ENCODE measurements at places on chromosomes 3 and 15.

DNA sequence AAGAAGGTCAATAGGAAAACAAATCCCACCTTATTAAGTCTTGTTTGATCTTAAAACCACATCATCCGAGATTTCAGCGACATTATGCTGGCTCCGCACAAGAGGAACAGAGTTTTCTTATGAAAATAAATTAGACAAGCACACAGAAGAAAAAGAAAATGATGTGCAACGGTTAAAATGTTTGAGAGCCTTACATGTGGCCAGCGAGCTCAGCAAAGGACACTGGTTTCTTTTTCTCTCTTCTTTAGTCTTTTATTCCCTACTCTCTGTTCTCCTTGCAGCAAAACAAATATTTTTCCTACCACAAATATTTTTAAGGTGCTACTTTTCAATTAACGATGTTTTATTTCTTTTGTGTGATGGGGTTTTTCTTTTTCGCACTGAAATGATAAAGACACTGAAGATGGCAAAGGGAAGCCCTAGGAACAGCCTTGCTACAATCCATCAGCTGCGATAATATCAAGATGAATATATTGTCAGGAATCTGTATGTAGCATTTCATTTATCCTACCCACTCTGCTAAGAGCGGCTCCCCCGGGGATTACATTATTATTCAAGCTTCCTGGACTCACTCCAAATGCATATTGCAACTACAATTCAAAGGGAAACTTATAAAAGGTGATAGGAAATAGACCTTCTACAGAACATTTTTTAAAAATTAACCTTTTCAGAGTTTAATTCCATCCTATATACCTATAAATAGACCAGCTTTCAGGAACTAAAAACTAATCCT lies 72.9 kb downstream of the ANXA2 start:
- no peak for DNase-seq

DNA sequence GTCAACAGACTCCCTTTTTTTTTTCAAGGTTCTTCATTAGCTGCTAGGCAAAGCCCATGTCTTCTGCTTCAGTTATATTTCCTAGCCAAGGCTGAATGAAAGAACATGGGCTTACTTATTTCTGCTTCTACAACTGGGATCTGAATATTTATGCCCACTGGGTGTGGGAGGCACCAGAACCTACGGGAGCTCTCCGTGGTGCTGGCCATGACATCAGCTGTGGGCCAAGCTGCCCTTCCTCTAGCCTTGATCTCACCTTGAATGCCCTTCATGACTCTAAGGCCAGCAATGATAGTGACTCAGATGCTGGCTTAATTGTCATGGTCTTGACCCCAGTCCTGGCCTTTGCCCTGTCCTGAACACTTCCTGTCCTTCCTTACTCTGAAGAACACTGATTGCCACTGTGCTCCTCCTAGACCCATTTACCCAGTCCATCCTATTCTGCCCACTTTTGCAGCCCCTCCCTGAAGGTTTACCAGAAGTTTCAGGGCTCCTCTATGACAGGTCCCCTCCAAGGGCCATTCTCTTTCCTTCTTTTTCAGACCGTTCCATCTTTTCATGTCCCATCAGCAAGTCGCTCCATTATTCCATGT lies 32.8 kb upstream of the PRR20G start:
- peak; percentile 37 for DNase-seq

- peak; percentile 90 for DNase-seq
Measured at GRCh38 chr3:112043621-112044201, 9.2 kb downstream of the TMPRSS7 start.

- DNase-seq, result no peak
Measured at GRCh38 chr15:43762824-43763223, 13.9 kb downstream of the ELL3 start.

GRCh38 chr15:64527263-64527984 lies 67.0 kb downstream of the ZNF609 start:
- DNase-seq, result peak; percentile 49

- no peak for DNase-seq
Measured at GRCh38 chr3:73321286-73321999, 260.0 kb downstream of the EBLN2 start.

DNA sequence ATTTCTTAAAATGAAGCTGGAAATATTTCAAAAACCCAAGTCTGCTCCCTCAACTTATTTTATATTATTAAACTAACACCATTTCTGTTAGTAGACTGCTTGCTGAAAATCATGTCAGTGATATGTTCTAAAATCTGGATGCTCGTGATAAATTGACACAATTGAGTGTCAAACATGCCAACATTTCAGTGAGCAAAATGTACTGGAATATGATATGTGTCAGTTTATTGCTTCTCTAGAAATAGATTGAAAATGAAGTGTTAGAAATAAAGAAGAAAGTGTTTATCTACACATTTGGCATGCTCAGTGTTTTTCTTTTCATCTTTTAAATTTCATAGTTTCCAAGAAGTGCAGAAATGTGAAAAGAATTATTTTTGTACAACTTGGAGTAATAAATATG lies 624.6 kb downstream of the SI start:
- DNase-seq, result no peak

- no peak for DNase-seq
Measured at GRCh38 chr3:115381573-115381912, 234.5 kb upstream of the ZBTB20 start.

- DNase-seq, result no peak
Measured at GRCh38 chr3:70085613-70086012, 86.1 kb downstream of the SAMMSON start.

- peak; percentile 31 for DNase-seq
Measured at GRCh38 chr3:99645277-99646106, 7.1 kb downstream of the COL8A1 start.

- DNase-seq, result no peak
Measured at GRCh38 chr3:149018247-149018646, 26.9 kb downstream of the GYG1 start.

GRCh38 chr3:178629430-178630178 lies 93.4 kb downstream of the KCNMB2 start:
- no peak for DNase-seq

- no peak for DNase-seq
Measured at GRCh38 chr15:39156166-39156565, 424.7 kb upstream of the THBS1 start.

GRCh38 chr3:171883257-171883892 lies 40.2 kb downstream of the TMEM212 start:
- DNase-seq, result no peak

- DNase-seq, result no peak
Measured at GRCh38 chr3:34283751-34284150, 485.3 kb downstream of the PDCD6IP start.

GRCh38 chr3:50289130-50289529 lies 3.1 kb downstream of the IFRD2 start:
- DNase-seq, result no peak

DNA sequence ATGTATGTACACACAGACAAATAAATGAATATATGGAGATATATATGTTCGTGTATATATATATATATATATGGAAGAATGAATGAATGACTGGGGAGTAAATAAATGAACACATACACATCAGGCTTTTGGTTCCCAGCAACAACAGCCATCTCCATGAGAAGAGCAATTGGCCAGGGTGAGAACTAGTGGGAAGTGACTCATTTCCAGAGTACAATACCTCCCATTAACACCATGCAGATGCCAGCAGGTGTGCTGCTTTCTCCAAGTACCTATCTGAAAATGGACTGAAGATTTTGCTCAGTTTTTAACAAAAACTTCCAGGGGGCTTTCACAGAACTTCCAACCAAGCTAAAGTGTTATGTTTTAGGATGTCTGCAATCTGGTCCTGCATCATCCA lies 179.8 kb upstream of the SLC2A2 start:
- DNase-seq, result no peak

DNA sequence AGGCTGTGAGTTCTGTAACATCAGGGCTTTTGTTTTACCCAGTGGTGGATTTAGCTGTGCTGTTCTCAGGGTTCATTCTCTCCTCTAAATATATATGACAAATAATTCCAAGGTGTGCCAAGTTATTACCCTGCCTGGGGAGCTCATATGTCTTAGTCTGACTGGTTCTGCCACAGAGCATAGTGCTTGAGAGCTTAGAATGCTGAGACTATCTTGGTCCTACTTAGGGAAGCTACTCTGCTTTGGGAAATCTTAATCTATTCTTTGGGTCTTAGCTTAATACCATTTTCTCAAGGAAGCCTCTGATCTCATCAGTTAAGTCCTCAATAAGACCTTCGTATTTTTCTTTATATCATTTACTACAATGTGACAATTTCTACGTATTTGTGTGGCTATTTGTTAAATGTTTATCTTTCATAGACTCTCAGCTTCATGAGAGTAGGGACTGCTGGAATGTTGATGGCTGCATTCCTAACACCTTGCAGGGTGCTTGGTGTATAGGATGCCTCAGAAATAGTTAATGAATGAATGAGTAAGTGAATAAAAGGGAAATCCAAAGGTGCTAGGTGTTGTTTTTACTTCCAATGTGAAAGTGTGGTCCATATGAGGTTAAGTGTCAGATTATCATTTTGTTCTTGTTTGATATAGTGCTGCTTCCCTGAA lies 1.8 kb downstream of the OTOL1 start:
- no peak for DNase-seq

DNA sequence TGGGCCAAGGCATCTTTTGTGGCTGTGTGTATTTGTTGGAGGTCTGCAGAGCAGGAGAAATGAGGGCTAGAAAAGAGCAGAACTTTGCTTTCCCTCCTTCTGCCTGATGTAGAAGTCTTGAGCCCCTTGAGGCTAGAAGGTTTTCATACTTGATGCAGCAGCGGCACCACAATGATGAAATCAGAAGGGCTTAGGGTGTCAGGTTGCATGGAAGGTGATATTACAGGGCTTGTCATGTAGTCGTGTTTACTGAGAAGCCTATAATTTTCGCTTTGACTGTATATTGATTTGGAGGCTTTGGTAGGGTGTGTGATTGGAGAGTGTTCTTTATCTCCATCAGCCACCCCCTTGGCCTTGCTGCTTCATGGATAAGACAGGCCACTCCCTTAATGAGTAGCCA lies 339.8 kb downstream of the THSD4 start:
- DNase-seq, result no peak

- no peak for DNase-seq
Measured at GRCh38 chr3:48422681-48423080, 7.2 kb downstream of the PLXNB1 start.

DNA sequence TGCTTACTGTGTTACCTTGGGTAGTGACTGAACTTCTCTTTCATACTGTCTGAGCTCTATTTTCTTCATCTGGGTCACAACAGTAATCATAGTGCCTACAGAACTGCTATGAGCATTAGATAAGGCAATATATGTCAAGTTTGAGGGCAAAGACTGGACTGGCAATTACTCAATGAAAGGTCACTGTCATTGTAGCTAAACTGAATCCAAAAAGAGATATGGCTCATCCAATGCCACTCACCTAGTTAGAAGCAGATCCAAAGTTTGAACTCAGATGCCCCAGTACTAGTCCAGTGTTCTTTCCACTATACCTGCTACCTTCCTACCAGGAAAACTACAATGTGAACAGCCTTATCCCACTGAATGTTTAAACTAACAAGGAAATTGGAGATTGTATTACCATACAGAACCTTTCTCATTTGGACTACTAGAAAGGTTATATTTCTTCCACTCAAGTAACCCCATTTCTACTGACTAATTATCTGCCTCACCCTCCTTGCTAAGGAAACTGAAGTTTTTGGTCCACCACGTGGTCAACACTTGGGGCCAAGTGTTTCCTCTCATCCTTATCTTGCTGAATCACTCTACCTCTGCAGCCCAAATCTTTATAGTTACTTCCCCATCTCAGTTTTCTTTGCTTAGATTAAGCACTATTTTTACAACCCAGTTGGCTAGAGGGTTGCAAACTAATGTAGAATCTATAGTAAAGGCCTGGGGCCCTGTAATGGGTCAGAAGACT lies 202.3 kb upstream of the LPP start:
- DNase-seq, result peak; percentile 79

GRCh38 chr15:31434588-31435260 lies 108.1 kb downstream of the KLF13 start:
- peak; percentile 88 for DNase-seq

- DNase-seq, result no peak
Measured at GRCh38 chr15:81184188-81184587, 12.5 kb upstream of the IL16 start.

GRCh38 chr15:45391746-45392583 lies 13.6 kb upstream of the GATM start:
- no peak for DNase-seq

DNA sequence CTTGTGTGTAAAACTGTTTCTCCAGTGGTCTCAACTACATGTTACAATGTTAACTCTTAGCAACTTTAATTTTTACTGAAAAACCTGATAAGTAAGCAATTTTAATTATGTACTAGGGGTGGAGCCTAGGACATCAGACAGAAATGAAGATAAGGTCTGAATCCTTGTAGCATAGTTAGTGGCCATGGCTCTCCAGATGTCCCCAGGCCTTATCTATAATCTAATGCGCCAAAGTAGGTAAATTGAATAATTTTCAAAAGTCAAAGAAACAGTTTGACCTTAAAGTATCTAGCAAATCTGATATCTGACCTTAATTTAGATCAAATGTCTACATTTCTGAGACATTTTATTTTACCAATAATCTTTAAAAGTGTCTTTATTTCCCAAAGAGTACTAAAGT lies 8.2 kb downstream of the MAGEF1 start:
- no peak for DNase-seq

- no peak for DNase-seq
Measured at GRCh38 chr3:24323272-24323671, 171.4 kb downstream of the THRB start.

DNA sequence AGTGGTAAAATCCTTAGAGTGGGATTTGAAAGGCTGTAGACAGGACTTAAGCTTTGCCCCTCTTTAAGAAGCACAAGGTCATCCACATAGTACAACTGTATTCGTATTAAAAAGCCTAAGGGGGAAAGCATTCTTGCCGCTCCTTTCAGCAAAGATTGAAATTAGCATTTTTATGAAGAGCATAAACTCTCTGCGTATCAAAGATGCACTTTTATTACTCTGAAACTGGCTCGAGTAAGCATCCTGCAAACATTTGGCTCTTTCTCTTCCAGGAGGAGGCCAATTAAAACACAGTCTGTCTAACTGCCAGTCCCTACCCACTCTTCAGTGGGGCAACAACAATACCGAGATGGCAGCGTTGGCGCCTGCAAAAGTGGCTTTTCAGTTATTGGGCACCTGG lies 192.5 kb upstream of the TPRG1 start:
- DNase-seq, result no peak

DNA sequence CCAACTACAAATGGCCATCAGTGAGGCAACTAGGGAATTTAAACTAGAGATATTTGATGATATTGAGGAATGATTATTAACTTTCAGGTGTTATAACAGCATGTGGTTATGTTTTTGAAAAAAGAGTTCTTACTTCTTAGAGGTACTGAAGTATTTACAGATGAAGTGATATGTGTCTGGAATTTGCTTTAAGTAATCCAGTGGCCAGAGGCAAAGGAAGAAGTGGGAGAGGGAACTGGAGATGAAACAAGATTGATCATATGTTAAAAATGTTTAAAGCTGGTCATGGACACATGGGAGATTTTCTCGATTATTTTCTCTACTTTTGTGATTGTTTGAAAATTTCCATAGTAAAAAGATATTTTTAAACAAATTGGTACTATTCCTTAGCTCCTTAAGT lies 53.3 kb upstream of the SLCO2A1 start:
- DNase-seq, result no peak

DNA sequence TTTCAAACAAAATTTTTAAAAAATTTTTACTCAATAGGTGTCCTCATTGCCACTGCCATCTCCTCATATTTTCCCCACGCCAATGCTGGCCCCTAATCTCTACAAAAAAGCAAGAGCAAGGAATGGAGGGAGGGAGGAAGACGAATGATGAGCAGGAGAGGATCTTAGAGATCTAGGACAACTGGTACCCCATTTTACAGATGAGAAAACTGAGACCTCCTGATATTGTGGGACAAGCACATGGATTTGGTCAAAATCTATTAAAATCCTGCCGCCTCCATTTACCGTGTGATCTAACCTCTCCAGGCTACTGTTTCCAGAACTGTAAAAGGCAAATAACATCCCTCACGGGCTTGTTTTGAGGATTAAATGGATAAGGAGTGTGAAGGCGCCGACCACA lies 4.6 kb downstream of the HEG1 start:
- DNase-seq, result no peak
